ENCODE measurements at places on chromosomes 5 and 9.
A peak's percentile ranks its signal among the peaks of the same experiment; 100 is the strongest.

- DNase-seq: no peak
These were observed 169.6 kb downstream of the ASTN2 start for GRCh38 chr9:117245175-117245829.

GRCh38 chr9:124960409-124960752 is 19.5 kb upstream of the GOLGA1 start:
- DNase-seq: no peak

DNA sequence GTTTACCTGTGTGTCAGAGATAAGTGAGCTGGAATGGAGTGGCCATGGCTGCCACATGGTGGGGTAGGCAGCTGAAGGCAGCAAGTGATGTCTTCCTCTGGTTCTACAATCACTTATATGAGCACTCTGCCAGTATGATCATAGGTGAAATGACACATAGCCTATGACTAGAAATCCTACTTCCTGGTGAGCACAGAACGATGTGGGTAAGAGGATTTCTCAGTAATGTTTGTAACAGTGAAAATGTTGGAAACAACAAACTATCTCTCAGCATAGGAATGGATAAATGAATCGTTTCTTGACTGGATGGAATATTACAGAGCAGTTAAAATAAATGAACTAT is 187.0 kb upstream of the S1PR3 start:
- DNase-seq: no peak

DNA sequence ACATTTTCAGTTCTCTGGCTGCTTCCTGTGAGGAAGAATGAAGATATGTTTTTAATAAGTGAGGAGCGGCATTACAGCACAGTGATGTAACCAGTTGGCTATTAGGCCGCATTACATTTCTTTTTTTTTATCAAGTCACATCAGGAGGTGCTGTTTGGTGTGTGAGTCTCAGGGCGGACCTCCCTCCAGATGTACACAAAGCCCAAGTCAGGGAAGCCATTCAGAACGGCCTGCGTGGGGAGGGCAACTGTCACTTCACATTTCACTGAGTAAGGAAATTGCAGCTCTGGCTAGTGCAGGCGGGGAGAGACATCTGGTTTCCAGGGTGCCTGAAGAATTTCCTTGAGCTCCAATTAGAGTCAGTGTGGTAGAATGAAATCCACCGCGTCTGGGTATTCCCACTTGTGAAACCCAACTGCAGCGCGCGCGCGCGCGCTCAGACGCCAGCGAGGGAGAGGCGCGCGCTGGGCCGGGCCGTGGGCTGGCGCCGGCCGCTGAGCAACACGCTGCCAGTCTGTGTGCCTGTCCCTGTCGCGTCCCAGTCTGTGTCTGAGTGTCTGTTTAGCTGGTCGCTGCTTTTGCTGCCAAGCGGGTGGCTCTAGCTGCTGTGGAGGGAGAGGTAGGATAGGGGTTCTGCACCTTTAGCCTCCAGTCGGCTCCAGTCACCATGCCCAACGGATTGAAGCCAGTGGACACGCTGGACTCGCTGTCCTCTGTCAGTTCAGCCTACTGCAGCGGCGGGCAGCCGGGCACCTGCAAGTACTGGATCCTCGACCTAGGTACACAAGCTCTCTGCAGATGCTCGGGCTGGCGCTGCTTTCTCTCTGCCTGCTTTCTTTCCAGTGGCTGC is 140.8 kb upstream of the OTULINL start:
- DNase-seq: peak; percentile 33

DNA sequence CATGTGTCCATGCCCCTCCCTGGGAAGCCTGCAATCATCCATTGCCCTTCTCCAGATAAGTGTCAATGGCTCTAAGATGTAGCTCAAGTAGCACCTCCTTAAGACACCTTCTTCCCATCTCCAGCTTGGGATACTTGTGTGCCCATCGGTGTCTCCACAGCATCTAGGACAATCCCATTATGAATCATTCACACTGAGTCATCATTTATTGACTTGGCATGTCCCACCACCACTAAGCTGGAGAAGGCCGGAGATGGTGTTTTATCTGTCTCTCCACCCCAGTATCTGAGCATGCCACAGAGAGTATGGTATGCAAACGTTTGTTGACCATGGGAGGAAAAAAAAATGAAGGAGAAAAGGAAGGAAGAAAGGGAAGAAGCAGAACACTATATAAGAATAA is 342.2 kb downstream of the TRIM32 start:
- no peak for DNase-seq

DNA sequence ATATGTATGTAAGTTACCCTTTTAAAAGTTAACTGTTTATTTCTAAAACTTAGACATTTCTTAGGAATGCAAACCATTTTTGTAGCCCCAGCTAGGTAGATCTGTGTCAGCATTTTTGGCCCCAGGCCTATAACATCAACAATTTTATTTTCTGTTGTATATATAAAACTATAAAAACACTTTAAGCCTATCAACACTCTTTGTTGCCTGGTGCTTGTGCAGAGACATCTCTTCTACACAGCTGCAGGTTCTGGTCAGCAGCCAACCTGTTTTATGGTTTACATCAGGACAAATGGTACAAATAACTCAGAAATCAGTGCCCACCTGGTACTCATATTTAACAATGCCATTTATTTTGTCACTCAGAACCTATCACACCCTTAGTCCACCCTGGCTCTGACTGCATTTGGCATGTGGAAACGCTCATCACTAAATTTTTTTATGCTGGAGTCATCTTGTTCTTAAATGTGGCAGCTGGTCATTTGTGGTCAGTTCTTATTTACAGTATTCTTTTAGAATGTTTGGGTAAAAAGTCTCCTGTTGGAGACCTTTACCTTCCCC is 173.4 kb downstream of the DNAH5 start:
- no peak for DNase-seq

DNA sequence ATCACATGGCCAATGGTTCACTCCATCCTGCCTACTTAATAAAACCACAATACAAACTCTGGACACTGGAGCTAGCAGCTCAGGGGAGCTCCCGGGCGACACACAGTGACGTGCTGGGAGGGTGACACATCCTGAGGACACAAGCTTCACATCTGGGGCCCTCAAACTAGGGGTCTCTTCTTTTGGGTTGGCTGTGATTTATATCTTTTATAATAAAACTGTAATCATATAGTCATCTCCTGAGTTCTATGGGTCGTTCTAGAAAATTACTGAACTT is 12.1 kb upstream of the MAPK9 start:
- no peak for DNase-seq

GRCh38 chr5:138874771-138875551 is at the start of gene LRRTM2:
Gene LRRTM2 (minus strand): TSS chr5:138875335. CDS start chr5:138874911, 424 bp downstream.
- no peak for DNase-seq

GRCh38 chr5:58135571-58136335 is 324.1 kb downstream of the PLK2 start:
- DNase-seq: no peak

DNA sequence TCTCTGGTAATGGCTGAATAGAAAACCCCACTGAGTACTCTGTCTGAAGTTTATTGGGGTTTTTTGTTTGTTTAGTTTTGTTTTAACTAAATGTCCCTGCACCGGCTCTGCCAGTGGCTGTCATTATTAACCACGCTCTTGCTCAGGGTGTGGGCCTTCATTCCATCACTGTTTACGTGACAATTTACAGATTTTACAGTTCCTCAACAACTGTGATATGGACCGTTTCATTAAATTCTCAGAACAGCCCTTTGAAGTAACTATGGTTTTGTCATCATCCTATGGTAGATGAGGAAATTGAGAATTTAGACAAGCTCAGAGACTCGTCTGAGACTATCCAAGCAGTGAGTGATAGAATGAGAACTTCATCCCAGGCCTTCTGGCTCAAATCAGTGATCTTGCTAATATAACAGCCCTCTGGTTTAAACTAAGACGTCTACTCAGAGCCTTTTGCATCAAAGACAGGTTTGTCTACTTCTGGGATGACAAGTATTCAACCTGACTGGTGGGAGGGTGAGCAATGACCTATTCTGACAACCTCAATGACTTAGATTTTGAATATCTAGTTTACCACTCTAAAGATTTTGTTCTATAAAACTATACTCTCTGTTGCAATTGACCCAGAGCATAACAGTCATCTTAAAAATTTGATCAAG is 77.3 kb upstream of the MAP3K1 start:
- DNase-seq: no peak

DNA sequence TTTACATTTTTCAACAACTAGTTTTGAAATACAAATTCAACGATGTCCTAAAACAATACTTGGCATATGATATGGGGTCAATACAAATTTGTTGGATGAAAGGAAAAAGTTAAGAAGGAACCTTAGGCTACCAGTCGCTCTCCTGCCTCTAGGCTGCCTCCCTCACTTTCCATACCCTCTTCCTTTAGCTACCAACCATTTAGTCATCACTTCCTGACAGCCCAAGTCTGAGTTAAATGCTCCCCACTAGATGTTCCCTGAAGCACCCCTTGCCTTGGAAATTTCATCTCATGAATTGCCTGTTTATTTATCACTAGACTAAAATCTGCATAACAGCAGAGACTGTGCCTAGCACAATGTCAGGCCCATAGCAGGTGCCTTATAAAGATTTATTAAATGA is 2.7 kb upstream of the LARS1 start:
- no peak for DNase-seq

- DNase-seq: peak; percentile 64
These were observed at the start of gene GNG10 for GRCh38 chr9:111661150-111661801. Gene GNG10 (plus strand): TSS chr9:111661605. CDS start chr9:111661635, 30 bp downstream.

DNA sequence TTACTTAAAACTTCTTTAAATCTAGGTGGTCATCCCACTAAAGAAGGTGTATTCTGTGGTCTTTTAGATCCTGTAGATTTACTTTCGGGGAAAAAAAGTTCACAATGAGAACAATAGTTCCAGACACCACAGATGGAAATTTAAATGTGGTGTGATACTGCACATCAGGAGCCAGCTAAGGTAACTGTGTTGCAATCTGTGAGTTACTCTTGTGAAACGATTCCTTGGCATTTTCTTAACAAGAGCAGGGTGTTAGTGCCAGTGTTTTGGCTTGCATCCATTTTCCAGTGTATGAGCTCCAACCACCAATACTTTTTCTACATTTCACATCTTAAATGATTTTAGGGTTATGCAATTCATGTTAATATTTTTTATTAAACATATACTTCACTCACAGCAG is 674.5 kb downstream of the CETN3 start:
- no peak for DNase-seq

DNA sequence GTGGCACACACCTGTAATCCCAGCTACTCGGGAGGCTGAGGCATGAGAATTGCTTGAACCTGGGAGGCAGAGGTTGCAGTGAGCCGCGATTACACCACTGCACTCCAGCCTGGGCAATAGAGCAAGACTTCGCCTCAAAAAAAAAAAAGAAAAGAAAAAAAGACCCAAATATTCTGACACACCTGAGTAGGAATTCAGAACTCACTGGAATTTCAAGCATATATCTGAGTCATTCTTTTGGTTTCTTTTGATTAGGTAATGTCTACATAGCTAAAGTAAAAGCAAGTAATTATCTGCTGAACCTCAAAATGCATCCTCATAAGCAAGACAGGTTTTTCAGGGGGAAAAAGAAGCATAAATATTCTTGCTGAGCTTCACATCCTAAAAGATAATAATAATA is 35.9 kb downstream of the ANKRD31 start:
- no peak for DNase-seq

- no peak for DNase-seq
These were observed 43.2 kb downstream of the KIAA0825 start for GRCh38 chr5:94575196-94575595.

DNA sequence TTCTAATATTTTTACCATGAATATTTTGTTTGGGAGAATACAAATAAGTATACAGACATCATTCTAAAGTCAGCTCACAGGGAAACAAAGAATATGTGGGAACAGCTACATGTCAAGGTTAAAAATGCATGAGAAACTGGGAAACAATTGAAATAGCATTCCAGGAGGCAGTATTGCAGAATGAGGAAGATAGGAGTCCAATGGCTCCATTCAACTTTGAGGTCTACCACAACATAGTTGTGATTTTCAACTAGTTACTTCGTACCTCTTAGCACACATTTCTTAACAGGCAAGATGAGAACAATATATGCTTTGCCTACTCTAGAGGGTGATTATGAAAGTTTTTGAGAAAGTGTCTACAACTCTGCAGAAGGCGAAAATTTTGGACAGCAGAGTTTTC is 35.2 kb upstream of the CAST start:
- no peak for DNase-seq

DNA sequence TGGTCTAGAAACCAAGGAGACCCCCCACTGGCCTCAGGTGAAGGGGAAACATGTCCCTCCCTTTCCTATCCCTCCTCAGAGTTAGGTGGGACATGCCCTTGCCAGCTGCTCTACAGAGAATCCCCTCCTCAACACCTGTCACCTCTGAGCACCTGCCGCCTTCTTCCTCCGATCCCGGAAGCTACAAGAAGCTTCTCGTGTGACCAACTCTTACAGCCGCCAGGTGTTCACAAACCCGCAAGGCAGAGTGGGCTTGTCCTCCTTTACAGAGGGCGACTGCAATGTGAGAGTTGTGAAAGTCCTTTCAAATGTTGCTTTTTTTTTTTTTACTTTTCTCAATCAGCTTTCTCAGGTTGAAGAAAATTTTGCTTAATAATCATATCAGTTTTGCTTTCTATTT is 3.7 kb upstream of the ICE1 start:
- no peak for DNase-seq

DNA sequence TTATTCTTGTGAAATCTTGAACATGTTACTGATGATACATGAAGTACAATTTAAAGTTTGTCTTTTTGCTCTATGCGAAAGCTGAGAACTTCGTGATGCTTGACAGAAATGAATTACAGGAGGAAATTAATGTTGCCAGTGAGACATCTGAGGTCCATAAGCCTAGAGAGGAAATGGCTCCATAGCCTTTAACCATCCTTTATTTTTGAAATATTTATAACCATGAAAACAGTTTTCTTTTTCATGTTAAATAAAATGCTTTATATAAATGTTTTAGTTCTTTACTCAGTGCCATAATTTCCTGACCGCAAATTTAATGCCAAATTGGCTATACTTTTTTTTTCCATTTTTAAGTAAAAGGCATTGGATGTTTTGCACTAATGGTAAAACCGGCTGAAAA is 29.1 kb downstream of the F2RL2 start:
- no peak for DNase-seq

DNA sequence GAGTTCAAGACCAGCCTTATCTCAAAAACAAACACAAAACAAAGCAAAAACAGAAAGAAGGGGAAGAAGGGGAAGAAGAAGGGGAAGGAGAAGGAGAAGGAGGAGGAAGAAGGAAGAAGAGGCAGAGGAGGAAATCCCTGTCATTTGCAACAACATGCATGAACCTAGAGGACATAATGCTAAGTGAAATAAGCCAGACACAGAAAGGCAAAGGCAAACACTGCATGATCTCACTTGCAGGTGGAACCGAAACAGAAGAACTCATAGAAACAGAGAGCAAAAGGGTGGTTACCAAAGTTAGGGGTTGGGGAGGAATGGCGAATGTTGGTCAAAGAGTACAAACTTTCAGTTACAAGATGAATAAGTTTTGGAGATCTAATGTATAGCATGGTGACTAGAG is 135.4 kb downstream of the UGCG start:
- DNase-seq: no peak

DNA sequence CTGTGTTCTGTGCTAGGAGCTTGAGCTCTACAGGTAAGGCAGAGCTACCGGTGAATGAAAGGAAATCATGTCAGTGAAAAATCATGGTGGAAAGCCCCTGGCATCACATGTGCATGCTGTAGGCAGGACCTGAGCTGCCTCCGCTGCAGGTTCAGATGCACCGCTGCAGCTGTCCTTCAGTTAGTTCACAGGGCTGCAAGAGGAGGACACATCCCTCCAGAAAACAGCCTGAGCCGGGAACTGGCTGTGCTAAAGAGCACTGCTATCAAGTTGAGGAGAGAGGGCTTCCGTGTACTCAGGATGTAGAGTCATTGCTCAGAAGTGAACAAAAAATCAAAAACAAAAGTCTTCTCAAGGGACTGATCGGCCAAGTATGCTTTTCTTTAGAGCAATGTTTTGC is 138.6 kb downstream of the ERCC6L2 start:
- no peak for DNase-seq

GRCh38 chr5:87686975-87687374 is 274.2 kb upstream of the CCNH start:
- no peak for DNase-seq
